ENCODE measurements at places on chromosomes 4 and X.

DNA sequence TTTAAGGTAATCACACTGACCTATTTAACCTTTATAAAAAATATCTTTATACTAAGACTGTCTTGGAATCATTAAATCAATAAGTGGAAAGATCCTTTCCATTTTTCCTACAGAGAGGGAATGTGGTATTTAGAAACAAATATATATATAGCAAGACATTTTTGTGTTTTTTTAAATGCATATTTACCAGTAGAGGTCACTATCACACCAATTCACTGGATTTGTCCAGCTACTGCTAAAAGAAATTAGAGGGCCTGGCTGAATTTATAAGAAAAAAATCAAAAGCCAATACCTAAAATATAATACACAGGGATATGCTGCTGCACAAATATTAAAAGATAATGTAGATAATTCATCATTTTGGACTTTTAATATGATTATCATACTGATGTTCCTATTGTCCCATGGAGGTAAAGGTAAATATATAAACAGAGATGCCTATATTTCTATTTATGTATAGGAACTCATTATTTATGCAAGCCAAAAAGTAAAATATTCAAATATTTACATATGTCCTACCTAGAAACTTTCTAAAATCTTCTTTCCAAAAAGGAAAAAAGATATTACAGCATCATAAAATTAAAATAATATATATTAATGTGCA lies 69.5 kb downstream of the PDE5A start:
- DNase-seq = peak; percentile 71

DNA sequence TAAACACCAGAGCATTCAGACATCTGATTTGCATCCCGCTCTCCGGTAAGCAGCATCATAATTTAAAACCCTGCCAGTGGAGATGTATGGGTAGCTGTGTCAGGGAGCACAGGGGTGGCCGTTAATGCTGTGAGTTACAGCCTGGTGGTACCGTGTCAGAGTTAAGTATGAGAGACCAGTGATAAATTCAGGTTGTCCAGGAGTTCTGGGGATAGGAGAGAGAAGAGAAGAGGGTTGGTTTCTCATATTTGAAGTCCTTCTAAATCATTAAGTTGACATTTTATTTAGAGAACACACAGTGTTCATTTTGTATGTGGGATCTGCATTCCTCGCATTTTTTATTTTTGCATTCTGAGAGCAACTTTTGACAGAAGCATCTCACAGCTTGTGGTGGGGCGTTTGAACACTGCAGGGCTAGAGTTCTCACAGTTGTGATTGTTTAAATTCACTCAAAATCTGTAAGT lies 157.6 kb downstream of the DCLK2 start:
- DNase-seq = no peak

- DNase-seq = peak; percentile 1
Observed at GRCh38 chr4:44326741-44327140, 121.9 kb downstream of the KCTD8 start.

DNA sequence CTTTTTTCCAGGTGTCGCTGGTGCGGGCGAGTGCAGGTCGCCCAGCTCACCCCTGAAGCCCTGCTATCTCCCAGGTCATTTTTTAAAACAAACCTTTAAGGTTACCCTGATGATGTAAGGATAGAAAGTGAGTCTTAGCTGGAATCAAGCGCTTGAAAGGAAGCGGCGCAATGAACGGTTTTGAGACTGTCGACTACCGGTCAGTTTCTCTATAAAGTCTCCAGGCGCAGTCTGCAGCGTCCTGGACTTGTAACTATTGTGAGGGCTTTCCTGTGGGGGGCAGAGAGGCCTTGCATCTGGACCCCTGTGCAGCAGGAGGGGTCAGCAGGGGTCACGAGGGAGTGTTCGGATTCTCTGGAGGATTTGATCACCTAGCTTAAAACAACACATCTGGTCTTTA lies 1.6 kb downstream of the KIT start:
- DNase-seq = peak; percentile 25

- no peak for DNase-seq
Observed at GRCh38 chr4:188432328-188432727, 293.1 kb downstream of the TRIML1 start.

DNA sequence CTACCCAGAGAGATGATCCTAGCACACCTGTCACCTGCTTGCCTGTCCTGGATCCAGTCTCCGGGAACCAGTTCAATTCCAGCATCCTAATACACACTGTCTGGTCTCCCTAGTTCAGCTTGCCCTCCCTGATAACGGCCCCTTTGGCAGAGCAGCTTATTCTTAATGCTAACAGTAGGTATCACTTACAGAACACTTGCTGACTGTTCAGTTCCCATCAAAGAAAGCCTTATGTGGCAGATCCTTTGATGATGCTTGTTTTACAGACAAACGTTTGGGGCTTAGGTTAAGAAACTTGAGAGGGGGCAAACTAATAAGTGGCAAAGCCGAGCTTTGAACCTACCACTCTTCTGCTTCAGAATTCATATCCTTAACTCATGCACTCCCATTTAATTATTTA lies 890 bp downstream of the RASSF6 start:
- no peak for DNase-seq

DNA sequence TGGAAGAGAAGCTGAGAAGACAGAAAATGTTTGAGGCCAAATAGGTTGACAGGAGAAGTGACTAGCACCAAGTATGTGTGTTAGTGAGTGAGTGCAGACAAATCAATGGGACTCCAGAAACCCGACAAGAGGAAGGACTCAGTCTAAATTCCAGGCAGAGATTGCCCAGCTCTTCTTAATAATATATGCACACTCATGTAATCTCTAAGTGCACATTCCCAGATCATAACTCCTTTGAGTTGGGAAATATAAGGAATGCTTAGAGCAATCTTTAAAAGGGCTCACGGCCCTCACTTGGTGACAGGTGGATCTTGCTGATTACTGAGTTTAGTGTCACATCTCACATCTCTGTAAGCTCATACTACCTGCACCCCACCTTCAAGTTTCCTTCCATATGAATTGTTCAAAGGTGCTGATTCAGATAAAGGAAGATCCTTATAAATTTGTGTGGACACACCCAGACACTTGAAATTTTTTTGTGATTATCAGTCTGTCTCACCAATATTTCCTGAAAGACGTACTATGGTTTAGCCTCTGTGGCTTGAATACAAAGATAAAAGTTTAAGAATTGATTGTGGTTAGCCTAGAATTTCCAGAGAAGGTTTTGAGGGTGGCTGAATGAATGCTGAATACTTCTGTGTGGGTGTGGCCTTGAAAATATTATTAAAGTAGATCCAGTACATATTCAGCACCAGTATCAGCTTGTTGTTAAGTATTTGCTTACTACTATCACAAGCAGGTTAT lies 205.1 kb upstream of the UGT8 start:
- DNase-seq = no peak

DNA sequence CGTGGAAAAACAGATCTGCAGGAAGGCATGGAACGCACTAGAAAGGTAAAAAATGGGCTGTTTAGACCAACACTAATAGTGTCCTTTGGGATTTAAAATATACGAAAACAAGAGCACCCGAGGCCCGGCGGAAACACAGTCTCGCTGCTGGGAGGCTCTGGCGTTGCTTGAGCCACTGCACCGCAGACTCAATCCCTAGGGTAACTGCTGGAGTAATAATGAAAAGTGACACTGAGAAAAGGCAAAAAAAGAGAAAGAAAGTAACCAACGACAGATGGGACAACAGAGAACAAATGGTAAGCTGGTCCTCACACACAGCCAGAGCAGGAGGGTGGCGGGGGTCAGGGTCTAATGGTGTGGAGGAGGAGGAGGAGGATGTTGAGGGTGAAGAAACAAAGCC lies 15.4 kb downstream of the IRAK1 start:
- DNase-seq = no peak

- DNase-seq = peak; percentile 10
Observed at GRCh38 chr4:84547211-84547610, 35.7 kb upstream of the CDS1 start.

- DNase-seq = no peak
Observed at GRCh38 chr4:25481648-25482047, 104.6 kb downstream of the ANAPC4 start.

DNA sequence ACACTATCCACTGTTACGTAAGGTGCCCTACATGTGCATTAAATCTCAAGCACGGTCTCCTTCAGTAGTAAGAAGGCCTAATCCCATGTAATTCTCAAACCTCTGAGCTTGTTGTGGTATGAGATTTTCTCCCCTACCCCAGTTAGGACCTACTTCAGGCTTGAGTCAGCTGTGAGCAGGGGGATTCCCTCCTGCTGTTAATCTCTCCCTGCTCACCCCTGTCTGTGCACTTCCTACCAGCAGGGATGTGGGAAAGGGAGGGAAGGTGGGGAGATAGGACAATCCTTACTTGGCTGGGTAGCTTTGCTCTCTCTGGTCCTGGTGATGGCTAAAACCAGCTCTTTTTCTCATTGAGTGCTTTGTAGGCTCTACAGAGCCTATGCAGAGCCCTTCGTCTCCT lies 60.8 kb downstream of the PALLD start:
- DNase-seq = no peak

- DNase-seq = peak; percentile 27
Observed at GRCh38 chrX:1468250-1468772, 15.6 kb upstream of the ASMTL start.

DNA sequence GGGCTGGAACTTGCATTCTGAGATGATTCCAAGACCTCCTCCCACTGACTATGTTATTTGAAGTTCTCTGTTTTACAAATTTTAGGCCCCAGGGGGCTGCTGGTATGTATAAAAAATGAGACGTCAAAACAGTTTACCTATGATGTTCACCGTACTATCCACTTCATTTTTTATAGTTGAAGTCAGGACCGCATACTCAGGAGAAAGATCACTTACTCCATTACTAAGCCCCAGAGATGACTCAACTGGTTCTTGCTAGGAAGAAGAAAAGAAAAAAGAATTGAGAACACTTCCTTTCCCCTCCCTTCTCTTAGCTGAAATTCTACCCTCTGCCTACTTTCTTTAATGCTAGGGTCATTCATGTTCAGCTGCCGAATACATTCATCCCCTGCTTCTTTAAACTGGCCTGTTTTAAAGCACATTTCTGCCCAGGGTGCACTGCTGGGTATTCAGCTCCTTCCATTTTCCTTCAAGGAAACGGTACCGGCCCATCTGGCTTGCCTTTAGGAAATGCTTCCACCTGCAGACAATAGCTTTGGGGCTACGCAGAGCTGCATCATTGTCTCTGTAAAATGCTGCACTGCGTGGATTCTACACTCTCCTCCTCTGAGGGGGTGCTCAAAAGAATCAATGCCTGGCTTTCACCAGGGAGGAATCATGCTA lies 66.2 kb downstream of the IRF2 start:
- DNase-seq = peak; percentile 85

DNA sequence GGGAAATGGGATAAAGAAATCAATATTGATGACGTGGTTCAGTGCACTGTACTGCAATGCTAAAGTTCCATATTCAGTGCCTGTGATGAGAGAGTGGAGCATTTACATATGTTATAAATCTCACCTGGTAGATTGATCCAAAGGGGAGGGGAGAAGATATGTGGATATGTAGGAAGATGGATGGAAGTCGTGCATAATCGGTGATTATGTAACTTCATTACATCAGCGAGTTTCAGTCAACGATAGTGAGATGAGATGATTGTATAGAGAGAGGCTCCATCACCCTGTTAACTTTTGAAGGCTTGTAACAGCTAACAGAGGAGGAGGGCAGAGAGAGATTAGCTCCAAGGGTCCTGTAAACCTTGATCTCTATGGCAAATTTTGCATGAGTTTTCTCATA lies 1.8 kb downstream of the IL1RAPL1 start:
- no peak for DNase-seq

GRCh38 chr4:4694296-4694772 lies 152.5 kb upstream of the STX18 start:
- peak; percentile 25 for DNase-seq

DNA sequence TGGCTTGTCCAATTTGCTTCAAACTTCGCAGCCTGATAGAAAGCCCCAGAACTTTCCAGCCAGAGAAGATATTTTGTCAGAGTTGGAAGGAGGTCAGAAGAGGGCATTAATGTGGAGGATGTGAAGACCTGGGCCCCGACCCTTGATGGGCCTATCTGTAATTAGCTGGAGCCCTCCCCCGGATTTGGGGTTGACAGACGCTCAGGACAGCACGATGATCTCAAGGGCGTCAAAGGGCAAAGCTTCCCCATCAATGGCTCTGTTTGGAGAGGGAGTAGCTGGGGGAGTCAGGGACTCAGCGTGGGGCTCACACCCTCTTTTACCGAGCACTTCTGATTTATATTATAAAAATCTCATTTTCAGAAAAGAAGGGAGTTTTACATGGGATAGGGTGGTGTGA lies 59.0 kb upstream of the PPP2R3B start:
- no peak for DNase-seq
